ENCODE measurements at places on chromosomes 2 and 18. TPM values are rescaled to one million over a fixed set of nuclear protein-coding genes. Genes with fewer than 3 reads are reported as not detected.

DNA sequence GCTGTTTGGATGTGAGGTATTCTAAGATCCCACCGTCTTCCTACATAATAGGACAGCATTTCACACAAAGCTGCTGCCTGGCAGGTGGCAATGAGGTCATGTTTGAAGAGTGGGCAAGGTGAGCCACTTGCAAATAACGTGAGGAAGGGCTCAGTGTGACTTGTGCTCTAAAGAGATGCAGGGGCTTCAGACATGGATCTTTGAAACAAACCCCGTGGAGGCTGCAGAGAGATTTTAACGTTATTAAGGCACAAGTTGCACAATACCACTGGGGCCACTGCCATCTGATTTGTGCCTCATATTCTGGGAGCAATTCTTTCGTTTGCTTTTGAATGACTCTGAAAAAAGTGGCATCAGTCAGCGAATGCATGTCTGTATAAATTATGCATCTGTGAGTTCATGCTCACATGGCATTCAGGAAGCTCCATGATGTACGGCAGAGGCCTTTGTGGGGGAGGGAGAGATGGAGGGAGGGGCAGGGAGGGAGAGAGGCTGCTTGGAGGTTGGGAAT lies 362.0 kb downstream of the SOX11 start:
- no peak overlapping the region for H3K4me3 ChIP-seq
- no peaks in the 10 kb centered on the region for H3K27me3 ChIP-seq
- H3K4me1 ChIP-seq, result no peaks in the 10 kb centered on the region
- no peaks in the 10 kb centered on the region for H3K36me3 ChIP-seq
- H3K27ac ChIP-seq, result no peak overlapping the region

GRCh38 chr2:83696838-83697237 lies 762.2 kb downstream of the SUCLG1 start:
- H3K4me1 ChIP-seq, result no peaks in the 10 kb centered on the region
- H3K4me3 ChIP-seq, result no peak overlapping the region
- DNase-seq, result no peak
- H3K27ac ChIP-seq, result no peak overlapping the region
- no peaks in the 10 kb centered on the region for H3K27me3 ChIP-seq

The AGXT gene
- not detected for total RNA-seq

- no peaks in the 10 kb centered on the region for H3K27me3 ChIP-seq
- no peak for DNase-seq
- no peaks in the 10 kb centered on the region for H3K36me3 ChIP-seq
Observed at GRCh38 chr2:163713534-163714311, 22.1 kb downstream of the FIGN start.

The SLC39A6 gene
- 91.9 TPM for total RNA-seq

The HK2 gene
- 17.4 TPM for total RNA-seq

DNA sequence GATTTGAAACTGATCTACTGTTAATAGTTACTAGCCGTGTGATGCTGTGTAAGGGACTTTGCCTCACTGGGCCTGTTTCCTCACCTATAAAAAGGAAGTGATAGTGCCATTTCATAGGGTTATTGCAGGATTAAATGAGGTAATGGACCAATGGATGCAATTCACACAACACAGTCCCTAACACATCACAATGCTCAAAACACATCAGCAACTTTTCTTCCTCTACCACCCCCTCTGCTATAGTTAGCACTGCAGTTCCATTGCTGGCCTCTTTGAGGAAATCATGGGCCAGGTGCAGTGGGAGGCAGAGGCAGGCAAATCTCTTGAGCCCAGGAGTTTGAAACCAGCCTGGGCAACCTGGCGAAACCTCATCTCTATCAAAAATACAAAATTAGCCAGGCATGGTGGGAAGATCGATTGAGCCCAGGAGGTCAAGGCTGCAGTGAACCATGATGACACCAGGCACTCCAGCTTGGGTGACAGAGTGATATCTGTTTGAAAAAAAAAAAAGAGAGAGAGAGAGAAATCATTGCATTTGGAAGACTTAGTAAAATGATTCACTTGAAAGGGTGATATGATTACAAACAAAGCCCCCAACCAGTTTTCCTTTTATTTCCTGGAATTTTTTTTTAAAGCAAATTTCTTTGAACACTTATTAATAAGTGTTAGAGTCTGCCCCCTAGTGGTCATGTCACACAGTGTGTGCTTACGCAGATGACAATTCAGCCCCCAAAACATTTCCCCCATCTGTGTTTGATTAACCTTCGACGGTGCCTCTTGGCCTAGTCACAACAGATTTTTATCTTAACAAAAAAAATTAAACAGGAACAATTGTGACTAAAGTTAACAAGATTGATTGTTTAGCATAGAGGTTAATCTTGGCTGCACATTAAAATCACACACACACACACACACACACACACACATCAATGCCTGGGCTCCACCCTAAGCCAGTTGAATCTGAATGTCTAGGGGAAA lies 88.6 kb upstream of the BCL11A start:
- peak; percentile 49 for DNase-seq
- H3K4me3 ChIP-seq, result no peak overlapping the region
- H3K27ac ChIP-seq, result no peak overlapping the region
- H3K4me1 ChIP-seq, result no peaks in the 10 kb centered on the region

GRCh38 chr2:234951664-234952269 lies at the start of gene SH3BP4:
Gene SH3BP4 (plus strand): TSS chr2:234952017. CDS start chr2:235035003, 82,986 bp downstream.
- no peaks in the 10 kb centered on the region for H3K27me3 ChIP-seq
- DNase-seq, result peak; percentile 72
- peaks cover 13% of the 10 kb centered on the region for H3K36me3 ChIP-seq
- peak within 1 kb of the TSS; percentile 99 for H3K27ac ChIP-seq
- H3K4me3 ChIP-seq, result peak within 1 kb of the TSS; percentile 65

The ACADL gene
- total RNA-seq, result not detected

- H3K4me3 ChIP-seq, result no peak overlapping the region
- H3K36me3 ChIP-seq, result no peaks in the 10 kb centered on the region
- H3K27me3 ChIP-seq, result no peaks in the 10 kb centered on the region
Observed at GRCh38 chr2:186702501-186702900, 8.6 kb downstream of the FAM171B start.

DNA sequence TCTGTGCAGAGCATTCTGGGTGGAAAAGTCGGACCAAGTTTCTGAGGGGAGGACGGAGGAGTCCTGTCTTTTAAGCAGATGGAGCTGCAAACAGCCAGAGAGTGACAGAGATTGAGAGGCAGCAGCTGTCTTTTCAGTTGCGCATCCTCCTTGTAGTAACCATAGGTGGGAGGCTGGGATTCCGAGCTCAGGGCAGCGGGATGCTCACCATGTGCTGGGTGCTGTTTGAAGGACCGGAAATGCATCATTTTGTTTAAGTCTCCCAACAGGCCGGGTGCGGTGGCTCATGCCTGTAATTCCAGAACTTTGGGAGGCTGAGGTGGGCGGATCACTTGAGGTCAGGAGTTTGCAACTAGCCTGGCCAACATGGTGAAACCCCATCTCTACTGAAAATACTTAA lies 93.4 kb downstream of the AGAP1 start:
- no peak overlapping the region for H3K4me3 ChIP-seq
- H3K27ac ChIP-seq, result no peak overlapping the region
- H3K27me3 ChIP-seq, result no peaks in the 10 kb centered on the region
- no peak for DNase-seq
- no peaks in the 10 kb centered on the region for H3K36me3 ChIP-seq

DNA sequence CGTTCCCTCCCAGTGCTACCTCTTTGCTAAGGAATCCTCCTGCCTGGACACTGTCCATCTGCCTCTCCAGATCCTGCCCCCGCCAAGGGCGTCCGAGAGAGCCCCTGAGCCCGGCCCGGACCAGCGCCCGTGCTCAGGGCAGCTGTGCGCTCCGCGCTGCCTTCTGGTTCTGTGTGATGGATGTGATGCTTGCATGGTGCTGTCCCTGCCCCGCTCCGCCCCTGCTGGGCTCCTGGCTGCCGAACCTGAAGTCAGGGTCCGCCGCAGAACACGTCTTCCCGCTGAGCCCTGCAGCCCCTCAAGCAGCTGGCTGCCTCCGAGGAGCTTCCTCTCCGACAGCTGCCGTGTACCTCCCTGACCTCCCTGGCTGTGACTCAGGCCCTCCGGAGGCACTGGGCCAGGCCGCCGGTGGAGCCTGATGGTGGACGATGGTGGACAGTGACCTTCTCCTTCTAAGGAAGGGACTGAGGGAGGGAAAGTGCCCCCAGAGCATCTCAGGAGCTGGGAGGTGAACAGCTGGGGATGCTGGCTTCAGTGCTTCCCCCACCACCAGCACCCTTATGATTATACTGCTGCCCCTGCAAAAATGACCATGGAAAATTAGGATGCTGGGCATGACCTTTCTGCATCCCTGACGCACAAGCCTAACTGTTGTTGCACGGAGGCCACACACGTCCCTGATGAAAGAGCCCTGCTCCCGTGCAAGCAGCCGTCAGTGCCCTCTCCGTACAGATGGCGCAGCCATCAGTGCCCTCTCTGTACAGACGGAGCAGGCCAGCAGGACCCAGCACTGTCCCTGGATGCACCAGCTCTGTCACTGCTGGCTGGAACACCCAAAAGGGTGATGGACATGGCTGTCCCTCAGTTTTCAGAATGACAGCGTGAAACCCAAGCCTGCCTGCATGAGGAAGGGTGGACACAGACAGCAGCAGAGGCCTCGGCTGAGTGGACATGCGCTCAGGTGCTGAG lies 99.3 kb downstream of the TPO start:
- H3K4me1 ChIP-seq, result no peaks in the 10 kb centered on the region
- peaks cover 2% of the 10 kb centered on the region for H3K27me3 ChIP-seq
- no peak for DNase-seq
- H3K27ac ChIP-seq, result no peak overlapping the region
- H3K36me3 ChIP-seq, result no peaks in the 10 kb centered on the region
- H3K4me3 ChIP-seq, result no peak overlapping the region

DNA sequence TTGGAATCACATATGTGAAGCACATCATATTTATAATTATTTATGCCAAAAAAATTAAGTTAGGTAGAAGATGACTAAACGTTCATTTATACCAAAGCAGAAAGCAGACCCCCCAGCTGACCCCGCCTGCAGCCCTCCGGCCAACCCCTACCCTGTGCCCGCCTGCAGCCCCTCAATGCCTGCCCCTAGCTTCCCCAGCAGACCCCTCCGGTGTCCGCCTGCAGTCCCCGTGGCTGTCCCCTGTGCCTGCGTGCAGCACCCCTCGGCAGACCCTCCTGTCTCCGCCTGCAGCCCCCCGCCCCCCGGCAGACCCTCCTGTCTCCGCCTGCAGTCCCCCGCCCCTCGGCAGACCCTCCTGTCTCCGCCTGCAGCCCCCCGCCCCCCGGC lies 136.2 kb downstream of the NFATC1 start:
- H3K27me3 ChIP-seq, result peaks cover 27% of the 10 kb centered on the region
- H3K36me3 ChIP-seq, result no peaks in the 10 kb centered on the region

GRCh38 chr2:102337481-102338386 lies 17.9 kb upstream of the IL18R1 start:
- H3K4me3 ChIP-seq, result no peak overlapping the region
- H3K27ac ChIP-seq, result no peak overlapping the region
- peaks cover 2% of the 10 kb centered on the region for H3K4me1 ChIP-seq
- H3K27me3 ChIP-seq, result peaks cover 5% of the 10 kb centered on the region

- peaks cover 66% of the 10 kb centered on the region for H3K36me3 ChIP-seq
- H3K4me1 ChIP-seq, result peaks cover 16% of the 10 kb centered on the region
- no peak overlapping the region for H3K4me3 ChIP-seq
- H3K27ac ChIP-seq, result peak overlapping the region; percentile 19
- peak; percentile 46 for DNase-seq
Observed at GRCh38 chr2:74876081-74876886, 42.4 kb downstream of the HK2 start.

GRCh38 chr2:206851521-206851920 lies 86.1 kb downstream of the FASTKD2 start:
- H3K36me3 ChIP-seq, result no peaks in the 10 kb centered on the region
- H3K27me3 ChIP-seq, result no peaks in the 10 kb centered on the region
- no peak overlapping the region for H3K4me3 ChIP-seq
- no peak for DNase-seq

- DNase-seq, result no peak
- H3K4me1 ChIP-seq, result no peaks in the 10 kb centered on the region
- H3K36me3 ChIP-seq, result peaks cover 1% of the 10 kb centered on the region
- H3K4me3 ChIP-seq, result no peak overlapping the region
- no peak overlapping the region for H3K27ac ChIP-seq
Observed at GRCh38 chr2:85237849-85238565, 89.8 kb downstream of the TGOLN2 start.

- H3K4me3 ChIP-seq, result no peak overlapping the region
- H3K36me3 ChIP-seq, result no peaks in the 10 kb centered on the region
- H3K4me1 ChIP-seq, result no peaks in the 10 kb centered on the region
Observed at GRCh38 chr2:50783111-50783510, 248.8 kb downstream of the NRXN1 start.

DNA sequence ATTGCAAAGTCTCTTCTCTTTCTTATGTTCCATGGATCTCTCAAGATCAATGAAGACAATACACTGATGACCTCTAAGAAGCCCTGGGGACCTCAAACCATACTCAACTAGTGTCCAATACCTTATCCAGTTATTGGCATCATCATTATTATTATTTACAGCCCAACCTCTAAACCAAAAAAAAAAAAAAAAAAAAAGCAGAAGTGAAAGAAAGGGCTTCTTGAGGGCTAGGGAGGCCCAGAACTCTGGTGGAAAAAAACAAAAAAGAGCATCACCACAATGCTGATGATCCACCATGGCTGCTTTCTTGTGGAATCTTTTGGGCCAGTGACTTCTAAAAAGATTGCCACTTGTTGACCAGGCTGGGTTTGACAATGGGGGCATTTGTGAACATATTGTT lies 324.9 kb downstream of the LPIN1 start:
- no peaks in the 10 kb centered on the region for H3K36me3 ChIP-seq
- no peaks in the 10 kb centered on the region for H3K27me3 ChIP-seq
- no peak overlapping the region for H3K4me3 ChIP-seq
- no peak for DNase-seq

The MDH1B gene
- 0.54 TPM for total RNA-seq

- DNase-seq, result no peak
- H3K4me3 ChIP-seq, result no peak overlapping the region
- H3K27ac ChIP-seq, result no peak overlapping the region
- no peaks in the 10 kb centered on the region for H3K27me3 ChIP-seq
- peaks cover 7% of the 10 kb centered on the region for H3K4me1 ChIP-seq
- no peaks in the 10 kb centered on the region for H3K36me3 ChIP-seq
Observed at GRCh38 chr2:128324008-128324896, 5.6 kb upstream of the HS6ST1 start.

DNA sequence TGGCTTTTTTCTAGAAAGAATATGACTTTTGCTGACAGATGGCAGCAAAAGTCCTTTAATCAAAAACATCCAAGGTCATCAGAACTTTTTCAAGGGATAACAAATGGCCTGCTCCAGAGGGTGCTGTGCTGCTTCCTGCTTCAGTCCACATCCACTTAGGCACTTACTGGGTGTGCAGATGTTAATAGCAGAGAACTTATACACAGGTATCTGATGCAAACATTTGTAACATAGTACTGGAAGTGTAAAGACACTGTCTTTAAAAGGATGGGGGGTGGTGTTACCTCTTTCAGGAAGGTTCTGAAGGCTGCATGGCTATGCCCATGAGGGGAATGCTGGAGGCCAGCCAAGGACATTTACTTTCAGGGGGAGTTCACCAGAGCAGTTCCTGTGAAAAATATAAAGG lies 5.5 kb downstream of the HOXD8 start:
- H3K36me3 ChIP-seq, result no peaks in the 10 kb centered on the region
- no peak overlapping the region for H3K27ac ChIP-seq
- no peak overlapping the region for H3K4me3 ChIP-seq
- peaks cover 93% of the 10 kb centered on the region for H3K27me3 ChIP-seq
- DNase-seq, result no peak
